G401 (cell line): ENCODE measurements at places on chromosomes 11 and 22. TPM values are rescaled to one million over a fixed set of nuclear protein-coding genes. Genes with fewer than 3 reads are reported as not detected.

RASL10A gene
- 3.0 and 9.6 TPM in 2 replicates for total RNA-seq

OR4D5 gene
- total RNA-seq, result not detected in 2 replicates

TMEM191C gene
- total RNA-seq, result 2.0 and 13.5 TPM in 2 replicates

ADAMTS8 gene
- total RNA-seq, result not detected in 2 replicates

C11orf68 gene
- 14.2 and 17.2 TPM in 2 replicates for total RNA-seq

OR10A2 gene
- total RNA-seq, result not detected in 2 replicates

MS4A14 gene
- total RNA-seq, result not detected in 2 replicates

SPTBN2 gene
- total RNA-seq, result 102 and 103 TPM in 2 replicates

TRPM5 gene
- total RNA-seq, result not detected in 2 replicates

GSTT2 gene
- total RNA-seq, result not detected in 2 replicates

POTEH gene
- total RNA-seq, result not detected in 2 replicates

LDLRAD3 gene
- 4.5 and 13.0 TPM in 2 replicates for total RNA-seq

CABP4 gene
- not detected in 2 replicates for total RNA-seq

DSCAML1 gene
- not detected in 2 replicates for total RNA-seq

SLC22A6 gene
- not detected in 2 replicates for total RNA-seq

CHRNA10 gene
- total RNA-seq, result 0.20 and 0.43 TPM in 2 replicates

SLC5A12 gene
- not detected in 2 replicates for total RNA-seq

POLR2L gene
- total RNA-seq, result 139 and 191 TPM in 2 replicates

KRTAP5-1 gene
- total RNA-seq, result not detected in 2 replicates

APOL4 gene
- total RNA-seq, result not detected in 2 replicates

OR5A1 gene
- total RNA-seq, result not detected in 2 replicates

PDE3B gene
- 6.5 and 9.8 TPM in 2 replicates for total RNA-seq
